ENCODE measurements at places on chromosomes 7 and 10. TPM values are rescaled to one million over a fixed set of nuclear protein-coding genes. Genes with fewer than 3 reads are reported as not detected.
A peak's percentile ranks its signal among the peaks of the same experiment; 100 is the strongest.

GRCh38 chr10:80412486-80412885, 4.1 kb downstream of the PRXL2A start:
- DNase-seq = no peak

DNA sequence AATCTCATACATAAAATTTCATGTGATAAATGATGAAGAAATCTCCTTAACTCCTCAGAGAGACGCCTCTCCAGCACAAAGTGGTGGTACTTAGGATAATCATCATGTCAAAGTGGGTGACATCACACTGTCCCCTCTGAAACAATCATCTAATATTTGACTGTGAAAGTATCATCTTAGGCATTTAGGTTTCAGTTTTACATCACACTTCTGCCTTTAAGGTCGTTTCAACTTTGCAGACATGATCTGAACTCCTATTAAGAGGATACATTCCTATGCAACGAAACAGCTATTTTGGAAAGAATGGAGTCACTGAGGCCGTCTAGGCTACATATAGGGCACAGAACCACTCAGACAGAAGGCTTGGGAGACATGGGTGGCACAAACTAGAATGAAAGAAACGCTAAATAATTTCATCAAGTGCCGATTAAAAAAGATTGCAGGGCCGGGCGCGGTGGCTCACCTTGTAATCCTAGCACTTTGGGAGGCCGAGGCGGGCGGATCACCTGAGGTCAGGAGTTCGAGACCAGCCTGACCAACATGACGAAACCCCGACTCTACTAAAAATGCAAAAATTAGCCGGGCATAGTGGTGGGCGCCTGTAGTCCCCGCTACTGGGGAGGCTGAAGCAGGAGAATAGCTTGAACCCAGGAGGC, 2.0 kb downstream of the VOPP1 start:
- DNase-seq = no peak

DNA sequence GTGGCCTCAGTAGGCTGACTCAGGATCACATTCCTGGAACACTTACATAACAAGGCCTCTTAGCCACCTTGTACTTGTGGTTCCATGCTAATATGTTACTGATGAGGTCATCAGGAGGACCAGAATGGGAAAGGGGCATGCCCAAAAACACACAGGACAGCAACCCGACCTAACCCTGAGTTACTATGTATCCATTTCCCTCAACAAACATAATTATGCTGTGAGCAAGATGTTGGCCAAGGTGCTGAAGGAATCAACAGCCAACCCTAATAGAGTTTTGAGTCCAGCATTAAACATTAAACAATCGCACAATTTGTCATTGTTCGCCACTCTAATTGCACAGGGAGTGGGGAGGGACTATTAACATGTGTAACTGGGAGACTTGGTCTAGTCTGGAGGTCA, 129.4 kb downstream of the PLPP4 start:
- no peak for DNase-seq

- DNase-seq = no peak
These were observed 27.7 kb downstream of the PRKAG2 start for GRCh38 chr7:151849008-151849878.

GRCh38 chr7:2864204-2864985, 20.3 kb upstream of the GNA12 start:
- DNase-seq = no peak

The CRYGN gene
- 0.31 TPM for polyA plus RNA-seq

DNA sequence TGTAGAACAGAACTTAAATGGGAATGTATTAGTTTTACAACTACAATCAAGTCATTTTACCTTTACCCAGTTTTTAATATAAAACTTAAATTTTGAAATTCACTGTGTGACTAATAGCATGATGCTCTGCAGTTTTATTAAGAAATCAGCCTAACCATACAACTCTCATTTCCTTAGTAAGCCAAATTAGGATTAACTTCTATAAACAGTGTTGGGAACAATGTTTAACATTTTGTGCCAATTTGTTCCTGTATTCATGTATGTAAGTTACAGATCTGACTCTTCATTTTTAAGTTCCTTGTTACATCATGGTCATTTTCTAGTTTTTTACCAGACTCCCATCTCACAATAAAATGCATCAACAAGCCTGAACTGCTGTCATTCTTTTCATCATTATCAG, 209.8 kb downstream of the ZEB1 start:
- DNase-seq = no peak

- no peak for DNase-seq
These were observed 14.5 kb upstream of the ZNF862 start for GRCh38 chr7:149823631-149824199.

The AKR1E2 gene
- 5.4 TPM for polyA plus RNA-seq

GRCh38 chr10:48745662-48746245, 61.1 kb downstream of the WDFY4 start:
- no peak for DNase-seq

The HELLS gene
- 34.1 TPM for polyA plus RNA-seq

GRCh38 chr7:49791088-49791741, 17.8 kb downstream of the VWC2 start:
- DNase-seq = no peak

- no peak for DNase-seq
These were observed 48.5 kb downstream of the GNAT3 start for GRCh38 chr7:80463272-80463920.

DNA sequence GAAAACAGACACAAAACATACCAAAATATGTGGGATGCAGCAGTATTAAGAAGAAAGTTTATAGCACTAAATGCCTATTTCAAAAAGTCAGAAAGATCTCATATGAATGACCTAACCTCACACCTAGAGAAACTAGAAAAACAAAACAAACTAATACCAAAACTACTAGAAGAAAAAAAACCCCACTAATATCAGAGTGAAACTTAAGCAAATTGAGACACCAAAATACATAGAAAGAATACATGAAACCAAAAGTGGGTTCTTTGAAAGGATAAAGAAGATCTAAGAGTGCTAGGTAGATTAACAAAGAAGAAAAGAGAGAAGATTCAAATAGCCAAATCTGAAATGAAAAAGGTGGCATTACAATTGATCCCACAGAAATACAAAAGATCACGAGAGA, 494.1 kb downstream of the SH2D4B start:
- DNase-seq = no peak

DNA sequence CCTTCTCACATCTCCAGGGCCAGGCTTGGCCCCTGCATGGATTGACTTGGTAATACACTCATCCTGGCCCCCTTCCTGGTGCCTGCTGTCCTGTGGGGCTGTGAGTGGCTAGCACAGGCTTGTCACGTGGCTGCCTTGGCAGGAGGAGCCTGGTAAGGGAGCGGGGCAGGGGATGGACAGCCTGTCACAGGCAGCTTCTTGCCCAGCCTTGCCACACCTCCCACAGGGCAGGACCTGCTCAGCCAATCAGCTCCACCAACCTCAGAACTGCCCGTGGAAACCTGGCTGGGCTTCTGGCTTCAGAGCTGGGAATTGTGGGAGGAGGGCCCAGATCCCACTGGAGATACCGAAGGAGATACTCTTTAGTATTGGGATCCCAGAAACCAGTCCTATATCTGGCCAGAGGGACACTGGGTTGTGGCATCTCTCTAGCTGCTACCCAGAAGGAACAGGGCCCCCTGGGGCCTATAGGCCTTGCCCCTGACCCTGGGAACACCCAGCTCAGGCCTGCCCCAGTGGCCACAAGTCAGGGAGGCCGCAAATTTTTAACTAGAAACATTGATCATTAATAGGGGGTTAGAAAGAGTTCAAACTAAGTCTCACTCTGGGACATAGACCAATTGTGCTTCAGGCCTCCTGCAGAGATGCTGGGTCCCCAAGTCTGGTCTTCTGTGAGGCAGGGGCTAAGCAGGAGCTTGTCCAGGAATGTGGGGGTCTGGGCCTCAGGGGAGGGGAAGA, at the start of gene HOGA1:
Gene HOGA1 (plus strand): TSS at position 330 of the 738 bp plus-strand sequence. CDS start 315 bp downstream, at position 645.
- DNase-seq = peak; percentile 35

DNA sequence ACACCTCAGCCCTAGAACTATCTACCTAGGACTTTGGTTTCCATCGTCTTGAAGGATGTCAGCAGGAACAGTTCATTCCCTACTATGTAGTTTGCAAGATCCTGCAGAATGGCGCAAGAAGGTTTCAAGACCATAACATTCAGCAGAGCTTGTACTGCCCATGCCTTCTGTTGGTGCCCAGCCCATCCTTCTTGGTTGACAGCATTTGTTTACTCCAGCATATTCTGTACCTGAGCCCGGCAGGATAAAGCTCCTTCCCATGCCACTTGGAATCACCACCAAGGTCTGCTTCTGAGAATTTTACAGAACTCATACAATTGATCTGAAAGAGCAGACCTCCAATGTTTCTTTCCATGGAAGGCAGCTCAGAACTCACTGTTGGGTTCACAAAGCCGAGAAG, 150.8 kb downstream of the ARID5B start:
- DNase-seq = no peak

GRCh38 chr7:22121702-22122474, 176.2 kb upstream of the CDCA7L start:
- no peak for DNase-seq

DNA sequence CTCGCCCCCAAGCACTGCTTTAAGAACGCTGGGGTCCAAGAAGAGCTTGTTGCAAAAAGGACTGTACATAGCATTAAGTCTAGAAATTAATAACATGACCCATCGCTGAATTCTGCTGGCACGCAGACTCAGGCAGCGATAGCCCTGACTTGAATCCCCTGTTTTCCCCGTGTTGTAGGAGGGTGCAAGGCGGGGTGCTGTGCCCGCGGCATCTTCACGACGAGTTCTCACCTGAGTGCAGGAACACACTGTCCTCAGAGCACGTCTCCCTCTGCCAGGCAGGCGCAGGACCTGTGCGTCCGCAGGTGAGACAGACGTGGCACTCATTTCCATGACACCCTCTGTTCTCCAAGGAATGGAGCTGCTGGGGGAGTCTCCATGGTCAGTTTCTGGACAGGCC, 243.2 kb downstream of the TCERG1L start:
- DNase-seq = no peak

- DNase-seq = no peak
These were observed 697.8 kb downstream of the LRMDA start for GRCh38 chr10:76129213-76129612.

The BUB3 gene
- polyA plus RNA-seq = 138 TPM

DNA sequence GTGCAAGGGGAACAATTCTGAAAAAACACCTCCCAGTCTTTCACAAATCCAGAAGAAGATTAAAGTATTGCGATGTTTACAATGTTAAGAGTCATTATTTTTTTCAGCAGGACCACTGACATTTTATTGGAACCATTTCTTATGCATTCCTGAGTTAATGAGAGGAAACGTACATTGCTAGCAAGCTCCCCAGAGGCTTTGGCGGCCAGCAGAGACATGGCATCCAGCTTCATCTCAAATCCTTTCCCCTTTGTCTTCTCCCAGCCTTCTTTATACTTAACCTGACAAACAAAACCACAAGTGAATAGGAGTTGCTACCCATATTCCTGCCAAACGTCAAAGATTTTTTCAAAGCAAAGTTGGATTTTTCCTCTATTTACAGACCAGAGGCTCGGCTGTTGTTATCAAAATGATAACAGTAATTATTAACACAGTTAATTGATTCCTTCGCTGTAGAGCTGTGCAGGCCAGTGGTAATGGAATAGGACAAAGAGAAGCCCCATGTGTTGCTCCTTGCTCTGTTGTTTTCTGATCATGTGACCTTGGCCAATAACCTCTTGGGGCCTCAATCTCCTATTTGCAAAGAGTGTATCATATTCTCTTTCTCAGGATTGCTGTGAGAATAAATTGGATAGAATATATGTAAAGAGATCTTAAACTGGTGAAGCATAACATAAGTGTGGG, 32.0 kb downstream of the NRAP start:
- DNase-seq = no peak

DNA sequence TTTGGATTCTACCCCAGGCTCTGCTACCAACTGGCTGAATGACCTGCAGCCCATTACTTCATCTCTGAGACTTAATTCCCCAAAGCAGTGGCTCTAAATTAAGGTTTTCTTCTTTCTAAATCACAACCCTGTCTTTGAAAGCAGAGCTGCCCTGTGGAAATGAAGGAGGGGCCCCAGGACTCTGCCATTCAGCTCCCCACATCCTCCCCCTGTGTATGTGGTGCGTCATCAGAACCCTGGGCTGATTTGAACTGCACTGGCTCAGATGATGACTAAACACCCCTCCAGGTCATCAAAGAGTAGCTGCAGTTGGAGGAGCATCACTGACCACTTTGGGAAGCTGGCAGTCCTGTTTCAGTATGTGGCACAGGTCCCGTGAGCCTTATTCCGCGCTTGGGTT, 46.6 kb downstream of the BPGM start:
- DNase-seq = no peak

The CPA5 gene
- polyA plus RNA-seq = 0.41 TPM

The GNG11 gene
- polyA plus RNA-seq = 57.7 TPM

DNA sequence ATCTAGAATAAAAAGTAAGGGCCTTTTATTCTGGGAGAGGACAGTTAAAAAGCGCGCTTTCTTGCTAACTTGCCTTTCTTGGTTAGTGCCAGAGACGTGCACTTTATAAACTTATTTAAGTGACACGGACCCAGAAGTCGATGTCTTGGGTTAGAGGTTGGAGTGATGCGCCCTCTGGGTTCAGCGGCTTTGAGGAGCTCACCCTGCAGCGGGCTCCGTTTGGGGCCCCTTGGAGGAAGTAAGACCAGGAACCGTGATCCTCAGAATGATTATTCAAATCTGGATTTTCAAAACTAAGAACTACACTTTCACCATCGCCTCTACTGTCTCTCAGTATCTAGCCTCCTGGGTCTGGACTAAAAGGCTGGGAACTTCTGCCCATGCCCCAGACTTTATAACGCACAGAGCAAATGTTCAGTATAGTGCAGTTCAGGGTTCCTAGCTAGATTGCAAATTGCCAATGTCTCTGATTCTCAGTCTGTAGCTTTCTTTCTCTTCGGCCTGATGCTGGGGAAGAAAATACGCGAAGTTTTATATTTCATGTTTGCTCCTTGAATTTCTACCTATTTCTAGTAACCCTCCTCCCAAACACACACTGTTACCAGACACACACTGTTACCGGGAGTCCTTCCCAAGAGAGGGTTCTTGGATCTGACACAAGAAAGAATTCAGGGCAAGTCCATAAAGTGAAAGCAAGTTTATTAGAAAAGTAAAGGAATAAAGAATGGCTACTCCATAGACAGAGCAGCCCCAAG, 18.6 kb upstream of the SMO start:
- DNase-seq = no peak

The SCIN gene
- polyA plus RNA-seq = 137 TPM

DNA sequence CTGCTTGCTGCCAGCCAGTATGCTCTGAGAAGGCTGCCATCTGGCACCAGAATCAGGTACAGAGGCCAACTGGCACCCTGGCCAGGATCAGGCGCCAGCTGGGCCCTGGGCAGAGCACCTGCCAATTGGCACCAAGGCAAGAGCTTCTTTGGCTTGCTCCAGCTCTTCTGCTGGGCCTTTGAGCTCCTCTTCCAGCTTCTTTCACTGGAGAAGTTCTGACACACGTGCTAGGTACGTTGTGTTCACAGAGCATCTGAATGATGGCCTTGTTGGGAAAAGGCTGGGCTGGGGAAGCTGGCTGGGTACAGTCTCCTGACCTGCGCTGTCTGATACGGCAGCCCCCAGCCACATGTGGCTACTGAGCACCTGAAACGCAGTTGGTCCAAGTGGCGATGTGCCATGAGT, 31.7 kb upstream of the OPALIN start:
- no peak for DNase-seq

DNA sequence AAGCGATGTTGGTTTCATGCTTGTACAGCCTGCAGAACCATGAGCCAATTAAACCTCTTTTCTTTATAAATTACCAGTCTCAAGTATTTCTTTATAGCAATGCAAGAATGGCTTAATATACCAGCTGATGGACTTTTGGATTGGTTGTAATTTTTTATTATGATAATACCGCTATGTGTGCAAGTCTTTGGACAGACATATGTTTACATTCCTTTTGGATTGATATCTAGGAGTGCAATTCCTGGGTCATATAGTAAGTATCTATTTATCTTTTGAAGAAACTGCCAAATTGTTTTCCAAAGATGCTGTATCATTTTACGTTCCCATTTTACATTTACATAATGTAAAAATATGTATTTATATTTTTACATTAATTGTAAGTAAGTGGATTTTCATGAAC, 81.2 kb upstream of the PIP4K2A start:
- no peak for DNase-seq

All from left renal pelvis (tissue), 4 donors.